ENCODE measurements at places on chromosomes 7 and 10.

- DNase-seq: no peak
Observed at GRCh38 chr10:43814663-43815062, 166.0 kb upstream of the ZNF32 start.

DNA sequence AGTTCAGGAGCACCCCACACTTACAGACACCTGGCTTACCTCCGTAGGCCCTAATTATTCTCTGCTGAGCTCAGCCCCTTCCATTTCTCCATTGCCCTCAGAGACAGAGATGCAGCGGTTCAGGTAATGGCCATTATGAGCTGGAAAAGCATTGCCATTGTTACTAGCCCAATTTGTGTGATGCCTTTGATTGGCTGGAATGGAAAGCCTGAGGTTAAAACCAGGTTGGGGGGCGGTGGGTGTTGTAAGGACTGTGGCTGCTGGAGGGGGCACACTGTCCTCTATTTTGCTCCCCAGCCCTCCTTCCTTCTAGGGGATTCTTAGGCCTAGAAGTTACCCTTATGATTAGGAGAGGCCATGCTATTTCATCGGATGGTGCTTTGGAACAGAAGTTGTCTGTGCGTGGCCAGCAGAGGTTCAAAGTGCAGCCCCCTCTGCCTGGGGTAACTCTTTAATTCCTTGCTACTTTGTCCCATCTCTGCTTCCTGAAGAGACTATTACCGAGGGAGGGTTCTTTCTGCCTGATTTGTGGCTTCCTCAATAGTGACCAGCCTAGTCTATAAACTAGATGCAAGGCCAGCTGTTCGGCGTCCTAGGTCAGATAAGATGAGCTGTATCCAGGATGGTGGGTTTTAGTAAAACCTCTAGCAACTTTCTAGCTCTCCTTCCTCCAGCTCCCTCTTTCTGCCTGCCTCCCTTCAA is 14.2 kb upstream of the ACSL5 start:
- no peak for DNase-seq

DNA sequence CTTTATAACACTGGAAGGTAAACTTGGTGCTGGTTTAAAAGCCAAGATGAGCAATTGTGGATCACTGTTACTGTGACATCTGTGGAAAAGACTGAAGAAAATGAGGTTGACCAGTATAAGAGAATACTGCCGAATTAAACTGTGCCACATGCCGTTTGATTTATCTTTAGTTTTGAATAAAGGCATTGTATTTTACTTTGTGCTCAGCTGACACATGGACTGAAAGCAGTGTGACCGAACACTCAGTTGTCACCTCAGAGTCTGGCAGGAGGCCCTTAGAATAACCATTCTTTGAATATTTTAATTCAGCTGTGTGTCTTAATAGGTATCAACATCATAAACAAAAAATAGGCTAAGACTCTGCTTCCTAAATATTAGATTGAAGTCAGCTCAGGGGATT is 133.7 kb upstream of the GJD4 start:
- no peak for DNase-seq

DNA sequence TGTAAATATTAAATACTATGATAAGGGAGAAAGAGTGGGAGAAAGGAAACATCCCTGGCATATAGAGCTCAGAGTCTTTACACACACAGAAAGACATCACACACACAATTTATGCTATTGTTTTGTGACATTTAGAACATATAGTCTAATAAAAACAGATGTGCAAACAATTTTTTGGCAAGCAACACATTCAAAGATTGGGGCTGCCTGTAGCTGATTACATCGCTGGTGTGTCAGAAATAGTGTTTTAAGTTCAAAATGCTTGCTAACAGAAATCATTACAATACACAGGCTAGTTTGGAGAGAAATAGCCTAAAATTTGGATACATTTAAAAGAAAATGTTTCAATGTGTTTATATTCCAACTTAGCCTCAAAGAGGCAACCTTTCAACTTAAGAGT is 256.7 kb upstream of the NPVF start:
- DNase-seq: no peak

- no peak for DNase-seq
Observed at GRCh38 chr7:45589061-45589460, 14.9 kb downstream of the ADCY1 start.

DNA sequence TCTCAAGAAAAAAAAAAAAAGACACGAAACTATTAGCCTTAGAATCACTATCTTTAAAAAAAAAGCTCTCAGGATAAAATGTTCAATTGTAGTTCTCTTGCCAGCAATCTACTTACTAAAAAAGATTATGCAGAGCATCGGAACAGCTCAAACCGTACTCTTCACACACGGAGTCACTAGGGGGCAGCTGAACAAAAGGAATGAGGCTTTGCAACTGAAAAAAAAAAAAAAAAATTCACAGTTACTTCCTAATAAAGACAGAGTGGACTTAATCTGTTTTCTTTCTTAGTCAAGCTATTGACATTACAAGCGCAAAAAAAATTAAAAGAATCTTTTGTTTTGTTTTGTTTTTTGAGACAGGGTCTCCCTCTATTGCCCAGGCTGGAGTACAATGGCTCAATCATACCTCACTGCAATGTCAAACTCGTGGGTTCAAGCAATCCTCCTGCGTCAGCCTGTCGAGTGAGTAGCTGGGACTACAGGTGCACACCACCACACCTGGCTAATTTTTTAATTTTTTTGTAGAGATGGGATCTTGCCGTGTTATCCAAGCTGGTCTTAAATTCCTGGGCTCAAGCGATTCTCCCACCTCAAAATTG is 11.5 kb downstream of the PMS2 start:
- DNase-seq: peak; percentile 69

GRCh38 chr7:34083440-34083839 is 178.1 kb downstream of the BMPER start:
- no peak for DNase-seq

DNA sequence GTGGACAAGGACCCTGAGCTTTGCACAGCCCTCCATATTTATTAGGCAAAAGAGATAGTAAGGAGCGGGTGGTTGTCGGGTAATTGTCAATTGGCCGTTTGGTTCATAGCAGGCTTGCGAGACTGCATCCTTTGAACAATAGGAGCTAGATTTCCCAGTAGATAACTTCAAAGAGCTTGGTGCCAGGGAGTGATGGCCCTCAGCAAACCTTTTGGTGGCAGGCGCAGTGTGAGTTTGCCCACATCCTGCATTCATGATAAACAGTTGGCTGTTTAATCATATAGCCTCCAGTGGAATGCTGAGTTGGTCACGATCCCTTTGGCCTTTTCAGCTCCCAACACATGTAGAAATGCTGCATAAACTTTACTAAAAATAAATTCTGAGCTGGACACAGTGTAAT is 156.9 kb downstream of the AKR1D1 start:
- DNase-seq: no peak

DNA sequence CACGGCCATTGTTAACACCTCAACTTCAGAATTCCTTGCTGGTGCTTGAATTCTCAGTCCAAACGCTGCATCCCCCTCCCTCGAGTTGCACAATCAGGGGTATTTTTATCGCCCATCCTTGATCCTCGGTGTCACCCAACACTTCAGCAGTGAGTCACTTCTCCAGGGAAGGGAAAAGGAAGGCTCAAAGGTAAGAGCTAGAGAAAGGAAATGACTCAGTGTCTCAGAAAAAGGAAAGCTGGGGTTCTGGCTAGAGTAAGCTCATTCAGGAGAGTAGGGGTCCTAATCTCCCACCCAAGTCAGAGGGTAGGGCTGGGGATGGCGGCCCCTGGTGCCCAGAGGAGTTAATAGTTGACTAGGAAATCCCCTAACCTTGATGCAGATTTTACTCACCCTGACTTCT is 39.8 kb upstream of the TRIM8 start:
- DNase-seq: peak; percentile 35

DNA sequence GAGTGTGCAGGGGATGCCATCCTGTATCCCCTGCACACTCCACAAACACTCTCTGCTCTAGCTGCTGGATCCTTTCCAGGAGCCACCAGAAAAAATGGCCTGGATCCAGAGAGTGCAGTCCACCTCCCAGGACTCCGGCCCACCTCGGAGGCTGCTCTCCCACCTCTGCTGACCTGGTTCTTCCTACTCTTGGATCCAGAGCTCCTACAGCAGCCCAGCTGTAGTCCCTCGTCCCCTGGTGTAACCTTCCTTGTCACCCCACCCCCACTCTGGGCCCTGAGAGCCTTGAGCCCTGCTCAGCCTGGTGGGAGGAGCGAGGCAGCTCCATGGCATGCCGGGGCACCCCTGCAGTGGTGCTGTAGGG is 54.4 kb downstream of the GOLGA7B start:
- DNase-seq: no peak

- DNase-seq: no peak
Observed at GRCh38 chr10:90289037-90289436, 568.8 kb downstream of the HTR7 start.
